ENCODE measurements at places on chromosomes 2 and 18. TPM values are rescaled to one million over a fixed set of nuclear protein-coding genes. Genes with fewer than 3 reads are reported as not detected.

DNA sequence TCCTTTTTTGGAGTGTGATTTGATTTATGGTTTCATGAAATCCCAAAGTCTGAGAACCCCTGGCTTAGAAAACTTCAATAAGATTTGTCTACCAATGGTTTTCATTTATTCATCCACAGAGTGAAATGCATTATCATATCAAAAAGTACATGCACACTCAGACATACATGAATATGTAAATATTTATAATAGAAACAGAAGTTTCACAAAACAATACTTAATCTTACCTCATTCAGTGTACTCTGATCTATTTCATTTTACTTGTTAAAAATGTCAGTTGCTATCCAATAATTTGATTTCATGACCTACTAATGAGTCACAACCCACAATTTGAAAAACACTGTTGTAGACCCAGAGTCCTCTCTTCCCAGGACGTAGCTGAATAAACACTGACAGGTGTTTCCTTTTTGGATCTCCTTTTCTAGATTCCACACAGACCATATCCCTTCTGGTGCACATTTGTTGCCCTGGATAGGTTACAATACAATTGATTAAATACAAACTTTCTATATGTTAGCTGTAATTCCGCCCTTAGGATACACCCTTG lies 10.4 kb upstream of the CAVIN2 start:
- no peak for DNase-seq

DNA sequence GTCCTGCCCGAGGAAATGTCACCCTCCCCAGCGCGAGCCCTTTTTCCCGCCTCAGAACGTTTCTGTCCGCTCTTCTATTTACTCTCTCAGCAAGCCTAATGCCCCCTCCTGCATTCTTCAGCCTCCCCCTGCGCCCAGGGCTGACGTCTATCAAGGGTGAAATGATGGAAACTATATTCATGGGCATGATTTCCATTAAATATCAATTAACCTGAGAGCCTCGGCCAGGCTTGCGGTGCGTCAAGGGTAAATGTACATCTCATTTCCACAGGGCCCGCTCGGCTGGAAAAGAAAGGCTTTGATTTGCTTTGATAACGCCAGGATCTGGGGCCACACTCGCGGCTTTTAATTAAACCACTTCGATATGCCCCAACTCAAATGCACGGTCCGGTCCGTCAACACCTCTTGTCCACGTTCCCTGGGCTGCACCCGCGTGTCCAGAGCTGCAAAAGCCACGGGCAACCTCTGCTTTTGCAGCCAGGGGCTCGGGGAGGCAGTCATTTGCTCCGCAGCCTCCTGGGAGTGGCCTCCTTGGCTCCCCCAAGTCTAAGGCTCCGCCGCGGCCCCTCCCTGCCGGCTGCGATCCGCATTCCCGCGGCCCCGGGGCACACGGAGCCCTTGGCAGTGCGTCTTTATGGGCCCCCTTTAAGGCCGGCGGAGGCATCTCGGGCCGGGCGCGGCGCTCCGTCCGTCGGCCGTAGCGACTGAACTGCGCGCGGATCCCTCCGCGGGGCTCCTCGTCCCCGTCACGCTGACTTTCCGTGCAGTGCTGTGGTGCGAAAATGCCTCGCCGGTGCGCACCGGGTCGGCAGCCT lies at the start of gene HOXD8:
Gene HOXD8 (plus strand): TSS at position 724 of the 815 bp plus-strand sequence. CDS start 662 bp downstream, outside the sequence.
- peak; percentile 91 for DNase-seq

DNA sequence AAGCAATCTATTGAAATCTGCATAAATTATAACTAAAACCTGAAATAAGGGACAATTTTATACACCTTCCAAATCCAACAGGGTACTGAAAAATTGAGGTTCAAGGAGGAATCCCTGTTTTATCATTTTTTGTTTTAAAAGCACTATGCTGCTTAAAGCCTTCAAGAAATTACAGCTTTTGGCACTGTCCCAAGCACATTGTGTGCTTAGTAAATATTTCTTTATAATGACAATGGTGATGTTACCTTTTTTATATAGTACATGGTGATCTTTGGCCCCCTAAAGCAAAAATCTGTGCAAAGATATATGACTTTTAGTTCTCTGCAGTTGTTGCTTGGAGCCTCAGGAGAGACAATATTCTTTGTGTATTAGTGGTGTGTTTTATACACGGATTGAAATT lies 71.6 kb upstream of the EFEMP1 start:
- no peak for DNase-seq

GRCh38 chr2:45191146-45191863 lies 182.1 kb upstream of the SIX2 start:
- DNase-seq, result no peak

DNA sequence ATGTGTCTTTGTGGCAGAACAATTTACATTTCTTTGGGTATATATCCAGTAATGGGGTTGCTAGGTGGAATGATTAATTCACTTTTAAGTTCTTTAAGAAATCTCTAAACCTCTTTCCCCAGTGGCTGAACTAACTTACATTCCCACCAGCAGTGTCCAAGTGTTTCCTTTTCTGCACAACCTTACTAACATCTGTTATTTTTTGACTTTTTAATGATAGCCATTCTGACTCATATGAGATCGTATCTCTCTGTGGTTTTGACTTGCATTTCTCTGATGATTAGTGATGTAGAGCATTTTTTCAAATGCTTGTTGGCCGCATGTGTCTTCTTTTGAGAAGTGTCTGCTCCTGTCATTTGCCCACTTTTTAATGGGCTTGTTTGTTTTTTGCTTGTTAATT lies 43.1 kb upstream of the PTH2R start:
- no peak for DNase-seq

DNA sequence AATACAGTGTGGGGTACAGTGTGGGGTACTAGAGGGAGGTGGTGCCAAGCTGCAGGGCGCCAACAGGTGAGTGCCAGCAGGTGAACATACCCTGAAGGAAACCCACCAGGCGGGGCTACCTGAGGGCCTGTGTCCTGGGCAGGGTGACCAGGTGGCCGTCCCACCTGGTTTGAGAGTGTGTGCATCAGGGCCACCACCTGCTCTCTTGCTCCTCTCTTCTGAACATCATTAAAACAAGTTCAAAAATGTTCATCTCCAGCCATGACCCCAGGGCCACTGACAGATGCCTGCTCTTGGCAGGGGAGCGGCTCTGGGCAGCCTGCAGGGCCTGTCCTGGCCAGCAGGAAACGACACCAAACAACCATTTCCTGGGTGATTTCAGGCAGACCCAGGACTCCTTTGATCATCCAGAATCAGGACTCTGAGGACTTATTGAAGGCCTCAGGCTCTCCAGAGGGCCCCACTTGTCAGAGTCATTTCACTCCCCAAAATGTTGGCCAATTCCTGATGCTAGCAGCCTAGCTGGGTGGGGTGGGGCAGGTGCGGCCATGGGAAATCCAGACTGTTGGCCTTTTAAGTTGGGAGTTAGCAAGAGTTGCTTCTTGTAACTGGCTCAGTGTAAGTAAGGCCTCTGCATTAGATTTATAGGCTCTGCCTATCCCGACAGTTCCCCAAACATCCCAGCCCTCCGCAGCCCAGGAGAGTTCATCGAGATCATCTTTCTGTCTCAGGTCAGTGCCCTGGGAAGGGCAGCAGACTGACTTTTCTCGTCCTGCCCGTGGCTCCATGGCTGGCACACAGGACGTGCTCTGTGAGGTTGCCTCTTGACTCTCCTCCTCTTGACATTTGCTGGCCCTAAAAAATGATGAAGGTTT lies 111.5 kb upstream of the ZNF236 start:
- no peak for DNase-seq

- no peak for DNase-seq
Measured at GRCh38 chr2:31037058-31037457, 101.2 kb downstream of the GALNT14 start.

DNA sequence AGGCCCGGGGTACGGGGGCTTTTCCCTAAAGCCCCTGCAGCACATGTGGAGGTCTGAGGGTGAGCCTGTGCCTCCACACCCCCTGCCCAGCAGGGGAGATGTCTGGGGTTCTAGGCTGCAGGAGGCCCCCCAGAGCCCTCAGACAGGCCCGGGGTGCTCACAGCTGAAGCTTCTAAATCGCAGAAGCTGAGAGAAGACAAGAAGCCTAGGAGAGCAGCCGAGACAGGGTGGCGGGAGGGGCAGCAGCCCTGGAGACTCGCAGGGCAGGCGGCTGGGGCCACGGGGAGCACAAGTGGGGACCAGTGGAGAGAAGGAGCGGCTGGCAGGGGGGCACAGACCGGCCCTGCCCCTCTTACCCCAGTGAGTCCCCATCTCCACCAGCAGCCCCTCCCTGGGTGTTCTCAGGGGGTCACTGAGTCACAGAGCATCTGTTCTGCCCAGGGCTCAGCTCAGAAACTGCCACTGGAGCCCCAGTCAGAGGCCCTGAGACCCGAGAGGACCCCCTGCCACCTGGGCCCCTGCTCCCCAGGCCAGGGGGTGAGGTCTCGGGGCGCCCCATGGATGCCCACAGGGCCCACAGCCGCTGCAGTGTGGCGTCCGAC lies 26.1 kb downstream of the GPC1 start:
- no peak for DNase-seq

DNA sequence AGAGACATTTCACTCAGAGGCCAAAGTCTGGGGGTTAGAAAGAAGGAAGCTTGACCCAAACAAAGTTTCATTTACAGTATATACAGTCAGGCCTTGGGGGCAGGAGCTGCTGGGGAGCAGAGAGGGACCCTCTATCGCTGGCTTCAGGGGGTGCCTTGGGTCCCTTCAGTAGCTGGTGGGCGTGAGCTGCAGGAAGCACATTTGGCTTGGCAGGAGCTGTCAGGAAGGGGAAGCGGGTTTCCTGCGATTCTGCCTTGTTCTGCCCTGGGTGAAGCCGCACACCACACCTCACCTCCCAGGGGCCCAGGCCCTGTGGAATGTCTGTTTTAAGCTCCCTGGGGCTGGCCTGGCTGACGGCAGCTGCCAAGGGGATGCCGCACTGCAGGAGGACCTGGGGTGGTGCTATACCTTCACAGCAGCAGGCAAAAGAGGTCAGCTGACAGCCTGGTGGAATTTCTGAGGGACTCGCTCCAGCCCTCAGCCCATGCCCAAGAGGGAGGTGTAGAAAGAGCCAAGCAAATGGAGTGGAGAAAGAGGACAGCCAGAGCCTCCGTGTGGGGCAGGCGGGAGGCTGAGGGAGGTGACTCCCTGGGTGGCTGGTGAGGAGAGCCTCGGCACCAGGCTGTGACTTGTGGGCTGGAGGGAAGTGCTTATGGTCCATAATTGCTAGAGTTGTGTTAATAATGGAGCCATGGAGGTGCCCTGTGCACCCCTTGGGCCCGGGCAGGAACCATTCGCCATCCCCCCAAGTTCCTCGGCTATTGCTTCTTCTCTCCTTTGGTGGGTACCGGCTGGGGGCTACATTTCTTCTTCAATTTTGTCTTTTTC lies 43.9 kb downstream of the PSD4 start:
- no peak for DNase-seq

DNA sequence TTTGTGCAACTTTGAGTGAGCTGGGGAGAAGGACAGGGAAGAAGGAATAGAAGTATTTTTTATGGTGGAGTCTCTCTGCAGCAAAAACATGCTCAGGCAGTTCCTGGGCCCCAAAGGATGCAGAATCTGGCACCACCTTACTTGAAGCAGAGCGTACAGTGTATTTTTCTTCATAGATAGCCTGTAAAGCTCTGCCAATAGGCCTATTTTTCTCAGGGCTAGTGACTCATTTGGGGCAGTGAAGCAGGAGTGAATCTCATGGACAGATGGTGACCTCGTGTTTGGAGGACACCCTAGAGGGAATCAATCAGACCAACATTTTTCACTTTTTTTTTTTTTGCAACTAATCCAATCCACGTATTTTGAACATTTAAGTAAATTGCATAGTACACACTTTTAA lies 268.1 kb upstream of the CXCR4 start:
- no peak for DNase-seq

- DNase-seq, result peak; percentile 51
Measured at GRCh38 chr2:229273723-229274338, 2.7 kb upstream of the PID1 start.

GRCh38 chr18:62781262-62781661 lies 65.9 kb downstream of the PHLPP1 start:
- DNase-seq, result no peak

GRCh38 chr2:128557069-128557468 lies 238.4 kb upstream of the HS6ST1 start:
- DNase-seq, result no peak

DNA sequence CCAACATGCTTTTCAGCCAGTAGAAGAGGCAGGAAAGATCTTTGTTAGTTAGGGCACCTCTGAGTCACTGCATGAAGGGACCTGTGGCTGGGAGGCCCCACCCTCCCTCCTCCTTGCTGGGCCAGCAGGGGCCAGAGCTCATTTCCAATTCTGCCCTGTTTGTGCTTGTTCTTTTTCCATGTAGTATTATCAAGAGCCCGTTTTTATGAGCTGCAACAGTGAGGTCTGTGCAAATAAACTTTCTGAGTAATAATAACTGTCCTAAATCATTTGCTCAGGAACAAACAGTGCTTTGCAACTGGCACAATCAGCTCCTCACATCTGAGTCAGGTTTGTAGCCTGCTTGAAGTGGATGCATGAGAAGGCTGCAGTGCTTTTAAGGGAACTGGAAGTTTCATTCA lies 128.0 kb downstream of the ARL4C start:
- DNase-seq, result no peak

- DNase-seq, result no peak
Measured at GRCh38 chr2:15810477-15811150, 129.7 kb upstream of the MYCN start.

DNA sequence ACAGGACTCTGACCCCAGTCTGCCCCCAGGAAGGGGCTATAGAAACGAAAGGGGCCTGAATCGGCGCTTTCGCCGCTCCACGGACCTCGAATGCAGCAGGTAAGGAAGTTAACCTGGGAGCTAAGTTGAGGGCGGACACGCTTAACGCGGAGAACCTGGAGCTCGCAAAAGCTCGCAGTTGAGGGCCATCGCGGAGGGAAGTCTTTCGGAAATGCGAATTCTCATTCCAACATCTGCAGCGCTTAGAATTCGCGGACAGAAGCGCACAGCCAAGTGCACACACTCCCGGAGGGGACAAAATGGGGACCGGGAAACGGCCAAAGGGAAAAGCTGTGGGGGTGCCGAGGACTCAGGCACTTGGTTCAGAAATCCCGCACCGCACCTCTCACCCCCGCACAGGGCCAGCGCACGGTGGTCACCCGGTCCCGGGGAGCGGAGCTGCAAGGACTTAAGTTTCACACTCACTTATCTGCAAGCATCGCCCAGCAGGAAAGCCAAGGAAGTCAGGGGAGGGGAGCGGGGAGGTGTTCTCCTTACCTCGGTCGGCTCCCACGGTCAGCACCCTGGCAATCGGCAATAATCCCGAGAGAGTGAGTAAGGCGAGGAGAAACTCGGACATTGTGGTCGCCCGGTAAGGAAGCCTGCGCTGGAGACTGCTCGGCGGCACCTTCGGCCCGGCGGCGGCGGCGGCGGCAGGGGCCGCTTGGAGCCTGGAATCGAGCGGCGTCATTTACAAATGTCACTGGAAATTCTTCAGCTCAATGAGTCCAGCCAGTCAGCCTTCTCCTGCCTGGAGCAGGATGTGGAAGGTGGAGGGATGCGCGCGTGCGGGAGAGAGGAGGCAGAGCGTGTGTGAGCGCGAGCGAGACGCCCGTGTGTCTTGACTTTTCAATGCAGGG lies 456 bp downstream of the LRP1B start:
- DNase-seq, result peak; percentile 23

COA5 gene
- total RNA-seq, result 76.5 TPM

IRS1 gene
- 12.4 TPM for total RNA-seq

AGXT gene
- not detected for total RNA-seq

Data from uterus (tissue), 4 donors.